Erythroblast (primary cell): ENCODE measurements at places on chromosomes 5 and 9.
A peak's percentile ranks its signal among the peaks of the same experiment; 100 is the strongest.

GRCh38 chr9:126703866-126704156 is 90.1 kb downstream of the LMX1B start:
- DNase-seq: no peak

- DNase-seq: peak; percentile 10
These were observed 18.3 kb upstream of the IL33 start for GRCh38 chr9:6197330-6197729.

DNA sequence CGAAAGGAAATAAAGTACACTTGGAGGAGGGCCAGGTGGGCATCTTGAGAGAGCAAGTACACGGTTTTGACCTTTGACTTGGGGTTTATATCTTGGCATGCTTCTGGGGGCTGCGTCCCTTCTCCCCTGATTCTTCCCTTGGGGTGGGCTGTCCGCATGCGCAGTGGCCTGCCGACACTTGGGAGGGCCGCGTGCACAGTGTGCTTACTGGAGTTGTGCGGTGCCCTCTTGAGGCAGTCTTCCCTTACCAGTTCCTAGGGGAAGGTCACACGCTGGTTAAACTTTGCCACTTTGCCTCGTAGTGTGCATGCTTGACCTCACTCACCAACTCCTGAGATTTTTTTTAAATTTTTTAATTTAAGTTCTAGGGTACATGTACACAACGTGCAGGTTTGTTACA is 4.3 kb upstream of the CLPTM1L start:
- no peak for DNase-seq

DNA sequence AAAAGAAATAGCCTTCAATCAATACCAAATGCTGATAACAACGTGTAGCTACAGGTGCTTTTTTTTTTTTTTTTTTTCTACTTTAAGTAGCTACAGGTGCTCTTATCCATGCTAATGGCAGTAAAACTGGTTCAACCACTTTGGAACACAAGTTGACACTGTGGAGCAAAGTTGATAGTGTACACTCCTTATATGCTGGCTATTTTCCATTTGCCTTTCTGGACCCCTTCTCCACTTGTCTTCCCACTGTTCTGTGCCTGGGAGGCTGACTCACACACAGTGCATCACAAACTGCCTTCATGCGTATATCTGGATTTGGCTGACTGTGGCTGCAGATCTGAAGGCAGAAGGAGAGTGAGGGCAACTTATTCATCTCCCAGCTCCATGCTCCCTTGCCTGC is 247.9 kb downstream of the MSX2 start:
- no peak for DNase-seq

- DNase-seq: no peak
These were observed 17.2 kb downstream of the HK3 start for GRCh38 chr5:176881816-176882566.
